ENCODE measurements at places on chromosomes 11 and 22. TPM values are rescaled to one million over a fixed set of nuclear protein-coding genes. Genes with fewer than 3 reads are reported as not detected.

Gene OR6A2
- not detected for total RNA-seq

- H3K36me3 ChIP-seq: no peaks in the 10 kb centered on the region
- no peak for DNase-seq
- peak within 1 kb of the TSS; percentile 36 for H3K4me3 ChIP-seq
- H3K27me3 ChIP-seq: no peaks in the 10 kb centered on the region
- H3K4me1 ChIP-seq: no peaks in the 10 kb centered on the region
- peak within 1 kb of the TSS; percentile 63 for H3K27ac ChIP-seq
Observed at GRCh38 chr11:67452141-67452952, at the start of gene GPR152. Gene GPR152 (minus strand): TSS chr11:67452729. CDS start chr11:67452724, 5 bp downstream.

GRCh38 chr11:127470306-127470884 is 469.8 kb upstream of the KIRREL3 start:
- no peaks in the 10 kb centered on the region for H3K4me1 ChIP-seq
- no peak for DNase-seq
- H3K27ac ChIP-seq: no peak overlapping the region
- no peak overlapping the region for H3K4me3 ChIP-seq
- no peaks in the 10 kb centered on the region for H3K27me3 ChIP-seq
- no peaks in the 10 kb centered on the region for H3K36me3 ChIP-seq

Gene CDC45
- not detected for total RNA-seq

Gene CELF1
- total RNA-seq: 185 TPM

GRCh38 chr11:132427611-132428010 is 1057.2 kb downstream of the NTM start:
- H3K36me3 ChIP-seq: no peaks in the 10 kb centered on the region
- no peaks in the 10 kb centered on the region for H3K4me1 ChIP-seq

DNA sequence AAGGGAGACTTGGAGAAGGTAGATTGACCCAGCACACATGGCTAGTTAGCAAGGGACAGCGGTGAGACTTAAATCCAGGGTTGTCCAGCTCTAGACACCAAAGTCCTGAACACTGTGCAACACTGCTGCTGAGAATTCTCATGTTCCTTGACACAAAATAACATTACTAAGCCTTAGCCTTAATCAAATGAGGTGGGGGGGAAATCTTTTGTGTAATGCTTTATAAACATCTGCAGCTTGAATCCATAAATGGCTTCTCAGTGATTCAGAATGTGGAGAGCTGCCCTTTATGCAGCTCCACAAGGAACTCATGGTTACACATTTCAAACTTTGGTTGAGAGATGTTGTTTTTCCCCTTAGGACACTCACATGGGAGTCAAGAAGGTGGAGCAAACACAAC is 80.0 kb downstream of the CD44 start:
- no peak overlapping the region for H3K4me3 ChIP-seq
- no peaks in the 10 kb centered on the region for H3K27me3 ChIP-seq
- H3K4me1 ChIP-seq: no peaks in the 10 kb centered on the region
- no peak overlapping the region for H3K27ac ChIP-seq
- no peak for DNase-seq

Gene SPDYC
- total RNA-seq: not detected

Gene SERPING1
- 171 TPM for total RNA-seq

- no peak overlapping the region for H3K27ac ChIP-seq
- H3K27me3 ChIP-seq: no peaks in the 10 kb centered on the region
- no peak overlapping the region for H3K4me3 ChIP-seq
- no peaks in the 10 kb centered on the region for H3K4me1 ChIP-seq
- no peak for DNase-seq
Observed at GRCh38 chr11:101686514-101686913, 102.7 kb upstream of the TRPC6 start.

GRCh38 chr11:46662366-46662765 is 38.1 kb downstream of the ARHGAP1 start:
- H3K36me3 ChIP-seq: peaks cover 90% of the 10 kb centered on the region
- H3K4me3 ChIP-seq: no peak overlapping the region
- H3K27ac ChIP-seq: no peak overlapping the region
- no peaks in the 10 kb centered on the region for H3K27me3 ChIP-seq
- peaks cover 6% of the 10 kb centered on the region for H3K4me1 ChIP-seq

DNA sequence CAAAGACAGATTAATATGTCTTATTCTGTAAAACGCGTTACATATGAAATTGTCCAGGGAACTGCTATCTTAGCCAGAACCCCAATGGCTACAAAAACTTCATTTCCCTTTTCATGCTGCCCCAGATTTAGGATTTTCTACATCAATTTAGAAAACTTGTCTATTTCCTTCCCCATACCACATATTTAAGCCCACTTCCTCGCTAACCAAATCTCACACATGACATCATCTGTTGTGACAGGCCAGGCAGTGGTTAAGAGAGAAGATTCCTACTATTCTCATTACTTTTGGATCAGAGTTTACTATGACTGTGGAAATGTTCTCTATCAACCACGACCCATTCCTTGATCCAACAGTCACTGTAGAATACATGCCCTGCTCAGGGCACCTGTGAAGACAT is 15.9 kb downstream of the CCDC82 start:
- no peaks in the 10 kb centered on the region for H3K27me3 ChIP-seq
- DNase-seq: no peak
- peaks cover 28% of the 10 kb centered on the region for H3K36me3 ChIP-seq
- no peak overlapping the region for H3K4me3 ChIP-seq

Gene MS4A7
- 7.3 TPM for total RNA-seq

DNA sequence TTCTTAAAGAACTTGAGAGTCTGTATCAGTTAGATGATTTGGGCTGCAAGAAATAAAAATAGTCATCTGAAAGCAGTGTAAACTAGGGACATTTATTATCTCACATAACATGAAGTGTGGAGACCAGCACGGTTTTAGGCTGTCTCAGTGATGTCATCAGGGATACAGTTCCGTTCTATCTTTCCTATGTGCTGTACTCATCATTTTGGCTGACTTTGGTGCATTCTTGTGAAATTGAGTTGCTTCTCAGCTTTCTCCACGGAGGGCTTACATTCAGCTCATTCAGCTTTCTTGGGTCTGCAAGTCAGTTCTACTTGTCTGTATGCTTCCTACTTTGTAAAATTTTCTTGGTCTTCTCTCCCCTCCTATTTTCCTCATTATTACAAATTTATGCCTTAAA is 51.8 kb upstream of the LIN7C start:
- H3K36me3 ChIP-seq: no peaks in the 10 kb centered on the region
- DNase-seq: no peak
- no peak overlapping the region for H3K27ac ChIP-seq
- H3K4me1 ChIP-seq: peaks cover 3% of the 10 kb centered on the region
- no peak overlapping the region for H3K4me3 ChIP-seq
- H3K27me3 ChIP-seq: no peaks in the 10 kb centered on the region

DNA sequence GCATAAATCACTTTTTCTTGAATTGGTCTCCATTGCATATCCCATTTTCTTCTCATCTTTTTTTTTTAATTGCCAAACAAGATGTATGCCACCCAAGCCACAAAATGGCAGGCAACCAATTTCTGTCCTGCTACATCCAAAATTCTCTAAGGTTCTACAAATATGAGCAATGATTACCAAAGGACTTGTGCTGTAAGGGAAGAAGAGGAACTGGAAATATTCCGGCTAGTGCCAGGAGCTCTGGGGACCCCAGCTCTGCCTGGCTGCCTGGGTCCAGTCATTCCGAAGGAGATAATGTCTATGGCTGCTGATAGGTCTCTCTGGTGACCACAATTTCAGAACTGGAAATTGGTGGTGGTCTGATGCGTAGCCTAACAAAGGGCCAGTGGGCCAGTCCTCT is 17.1 kb upstream of the SNX32 start:
- peaks cover 6% of the 10 kb centered on the region for H3K4me1 ChIP-seq
- no peak overlapping the region for H3K4me3 ChIP-seq
- H3K36me3 ChIP-seq: no peaks in the 10 kb centered on the region
- DNase-seq: no peak
- no peaks in the 10 kb centered on the region for H3K27me3 ChIP-seq

GRCh38 chr11:83427943-83428342 is 141.8 kb upstream of the CCDC90B start:
- H3K4me3 ChIP-seq: no peak overlapping the region
- no peaks in the 10 kb centered on the region for H3K27me3 ChIP-seq
- no peaks in the 10 kb centered on the region for H3K4me1 ChIP-seq
- no peak overlapping the region for H3K27ac ChIP-seq

Gene P2RX3
- total RNA-seq: not detected

- peaks cover 35% of the 10 kb centered on the region for H3K4me1 ChIP-seq
- H3K27me3 ChIP-seq: no peaks in the 10 kb centered on the region
- H3K4me3 ChIP-seq: no peak overlapping the region
- H3K27ac ChIP-seq: no peak overlapping the region
- no peaks in the 10 kb centered on the region for H3K36me3 ChIP-seq
Observed at GRCh38 chr11:75334402-75334891, 17.0 kb downstream of the ARRB1 start.

- H3K4me1 ChIP-seq: no peaks in the 10 kb centered on the region
- H3K4me3 ChIP-seq: no peak overlapping the region
- no peak for DNase-seq
- H3K27ac ChIP-seq: peak overlapping the region; percentile 15
Observed at GRCh38 chr11:114321621-114322257, 25.5 kb downstream of the NNMT start.

GRCh38 chr22:44719586-44720368 is 17.8 kb downstream of the PRR5 start:
- no peaks in the 10 kb centered on the region for H3K36me3 ChIP-seq
- H3K4me1 ChIP-seq: no peaks in the 10 kb centered on the region
- H3K4me3 ChIP-seq: no peak overlapping the region
- DNase-seq: no peak

GRCh38 chr11:117700551-117700950 is 96.5 kb downstream of the DSCAML1 start:
- H3K4me3 ChIP-seq: no peak overlapping the region
- H3K36me3 ChIP-seq: no peaks in the 10 kb centered on the region
- DNase-seq: no peak
- no peak overlapping the region for H3K27ac ChIP-seq
- no peaks in the 10 kb centered on the region for H3K4me1 ChIP-seq

Gene LRRC32
- 14.5 TPM for total RNA-seq

GRCh38 chr22:24271386-24271854 is 789 bp downstream of the SPECC1L start:
- no peaks in the 10 kb centered on the region for H3K27me3 ChIP-seq
- peaks cover 38% of the 10 kb centered on the region for H3K4me1 ChIP-seq
- no peaks in the 10 kb centered on the region for H3K36me3 ChIP-seq

DNA sequence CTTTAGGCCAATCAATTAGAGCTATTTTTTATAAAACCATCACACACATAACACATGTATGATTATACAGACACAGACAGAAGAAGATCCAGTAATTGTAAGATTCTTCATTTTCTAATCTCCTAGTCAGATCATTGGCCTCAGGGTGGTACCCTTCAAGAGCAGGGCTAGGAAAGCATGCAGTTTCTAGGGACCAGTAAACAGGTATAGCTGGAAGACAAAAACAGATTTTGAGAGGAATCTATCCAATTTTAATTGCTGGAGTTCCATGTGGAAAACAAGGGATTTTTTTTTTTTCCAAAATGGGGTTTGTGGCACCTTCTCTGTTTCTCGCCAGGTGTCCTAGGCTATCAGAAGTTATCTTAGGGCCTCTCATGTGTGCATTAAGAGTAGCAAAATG is 29.6 kb downstream of the METTL15 start:
- no peak for DNase-seq
- no peak overlapping the region for H3K27ac ChIP-seq
- no peak overlapping the region for H3K4me3 ChIP-seq
- H3K4me1 ChIP-seq: no peaks in the 10 kb centered on the region
- H3K36me3 ChIP-seq: peaks cover 25% of the 10 kb centered on the region

Gene PGA4
- 1.6 TPM for total RNA-seq

DNA sequence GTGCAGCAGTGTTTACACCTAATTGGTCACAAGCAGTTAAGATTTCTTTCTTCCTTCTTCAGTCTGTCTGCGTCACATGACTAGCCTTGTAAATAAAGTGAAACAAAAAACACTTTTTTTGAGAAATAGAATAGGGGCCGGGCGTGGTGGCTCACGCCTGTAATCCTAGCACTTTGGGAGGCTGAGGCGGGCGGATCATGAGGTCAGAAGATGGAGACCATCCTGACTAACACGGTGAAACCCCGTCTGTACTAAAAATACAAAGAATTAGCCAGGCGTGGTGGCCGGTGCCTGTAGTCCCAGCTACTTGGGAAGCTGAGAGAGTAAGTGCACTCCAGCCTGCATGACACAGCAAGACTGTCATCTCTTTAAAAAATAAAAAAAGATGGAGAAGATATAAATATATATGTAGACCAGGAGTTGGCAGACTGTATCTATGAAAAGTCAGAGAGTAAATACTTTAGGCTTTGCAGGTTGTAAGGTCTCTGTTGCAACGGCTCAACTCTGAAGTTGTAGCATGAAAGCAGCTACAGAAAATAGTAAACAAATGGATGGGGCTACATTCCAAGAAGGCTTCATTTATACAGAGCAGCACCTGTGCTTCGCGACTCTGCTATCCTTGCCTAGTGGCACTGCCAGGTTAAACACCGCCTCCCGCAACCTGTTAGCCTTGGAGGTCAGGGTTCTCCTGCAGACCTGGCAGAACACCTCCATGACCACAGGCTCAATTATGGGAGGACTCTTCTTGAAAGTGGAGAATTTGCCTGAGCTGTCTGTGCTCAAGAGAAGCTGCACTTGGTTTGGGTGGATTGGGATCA is 55.9 kb downstream of the PPP6R2 start:
- no peaks in the 10 kb centered on the region for H3K27me3 ChIP-seq
- H3K4me3 ChIP-seq: no peak overlapping the region
- peaks cover 20% of the 10 kb centered on the region for H3K36me3 ChIP-seq
- peaks cover 23% of the 10 kb centered on the region for H3K4me1 ChIP-seq
- H3K27ac ChIP-seq: peak overlapping the region; percentile 26

DNA sequence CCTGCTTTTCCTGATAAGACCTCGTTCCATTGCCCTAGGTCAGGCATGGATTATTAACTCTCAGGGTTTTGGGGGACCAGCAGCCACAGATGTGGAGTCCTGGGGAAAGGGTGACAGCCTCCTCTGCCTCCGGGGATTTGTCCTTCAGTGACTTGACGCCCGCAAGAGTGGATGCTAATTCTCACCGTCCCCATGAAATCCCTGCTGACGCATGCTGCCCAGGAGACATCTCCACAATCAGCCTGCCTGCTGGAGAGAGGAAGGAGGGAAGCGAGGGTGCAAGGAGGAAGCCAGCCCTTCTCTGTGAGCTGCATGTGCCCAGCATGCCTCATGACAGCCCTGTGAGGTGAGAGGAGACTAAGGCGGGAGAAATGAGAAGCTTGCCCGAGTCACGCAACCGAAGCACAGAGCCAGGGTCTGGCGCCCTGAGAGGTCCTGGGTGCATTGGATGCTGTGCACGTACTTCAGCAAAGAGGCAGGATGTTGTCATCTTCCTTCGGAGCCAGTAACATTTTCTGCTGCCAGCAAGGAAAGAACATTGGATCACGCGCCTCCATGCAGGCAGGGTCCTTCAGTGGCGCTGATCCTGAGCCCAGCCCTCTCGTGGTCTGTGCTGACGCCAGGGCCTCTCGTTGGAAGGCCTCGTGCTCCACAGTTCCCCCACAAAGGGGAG is 27.3 kb upstream of the KRTAP5-6 start:
- no peak overlapping the region for H3K27ac ChIP-seq
- H3K4me1 ChIP-seq: no peaks in the 10 kb centered on the region
- no peak overlapping the region for H3K4me3 ChIP-seq
- no peaks in the 10 kb centered on the region for H3K36me3 ChIP-seq

Gene KCNQ1OT1
- 0.31 TPM for total RNA-seq

Data from gastrocnemius medialis (tissue), 4 donors.